ENCODE measurements at places on chromosomes 1 and 21.

DNA sequence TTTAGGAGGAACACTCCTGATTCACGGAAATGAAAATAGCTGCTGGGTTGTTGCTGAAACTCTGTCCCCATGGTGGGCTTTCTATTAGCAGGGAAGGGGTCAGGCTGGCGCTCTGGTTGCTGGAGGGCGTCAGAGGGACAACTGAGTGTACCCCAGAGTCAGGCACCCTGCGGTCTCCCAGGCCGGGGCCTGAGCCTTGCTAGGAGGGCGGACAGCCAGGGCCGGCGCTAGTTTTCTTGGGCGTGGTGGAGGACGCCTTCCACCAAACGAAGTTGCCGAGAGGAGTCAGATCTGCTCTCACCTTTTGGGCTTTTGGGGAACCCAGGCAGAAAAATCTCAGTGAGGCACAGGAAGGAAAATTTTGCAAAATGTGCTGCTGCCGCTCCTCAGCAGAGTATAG lies 54.8 kb downstream of the NGF start:
- DNase-seq, result no peak

- no peak for DNase-seq
These were observed 668.2 kb downstream of the KIF26B start for GRCh38 chr1:245822996-245823395.

- no peak for DNase-seq
These were observed 33.5 kb upstream of the CRB1 start for GRCh38 chr1:197234581-197234980.

DNA sequence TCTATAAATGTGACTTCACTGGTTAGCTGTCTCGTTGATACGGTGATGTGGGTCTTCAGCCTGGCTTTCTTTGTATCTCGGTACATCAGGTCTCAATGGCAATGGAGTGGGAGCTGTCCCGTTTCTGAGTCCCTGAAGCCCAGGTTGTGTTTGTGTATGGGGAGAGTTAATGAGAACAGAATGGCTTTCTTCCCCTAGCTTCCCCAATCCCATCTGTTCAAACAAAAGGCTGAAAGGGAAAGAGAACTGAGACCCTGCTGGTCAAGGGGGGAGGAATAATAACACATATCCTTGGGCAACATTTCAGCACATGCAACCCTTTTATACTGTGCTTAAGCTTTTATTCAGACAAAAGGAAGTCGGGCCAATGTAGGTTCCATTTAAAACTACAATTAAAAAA lies 28.4 kb upstream of the CASQ2 start:
- DNase-seq, result no peak

DNA sequence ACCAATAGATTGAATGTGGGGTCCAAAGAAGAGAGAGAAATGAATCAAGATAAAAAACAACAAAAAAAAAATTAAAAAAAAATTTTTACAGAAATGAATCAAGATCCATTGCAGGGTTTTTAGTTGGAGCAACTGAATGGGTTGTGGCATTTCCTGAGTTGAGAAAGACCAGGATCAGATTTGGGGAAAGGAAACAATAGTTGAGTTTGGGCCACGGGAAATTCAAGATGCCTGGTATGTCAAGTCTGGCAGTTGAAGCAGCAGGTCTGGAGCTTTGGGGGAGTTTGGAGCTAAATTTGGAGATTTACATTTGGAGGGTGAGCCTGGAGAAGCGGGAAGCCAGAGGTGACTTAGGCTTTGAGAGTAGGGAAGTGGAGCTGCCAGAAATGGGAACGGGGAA lies 22.6 kb downstream of the ATP8B2 start:
- no peak for DNase-seq
